ENCODE measurements at places on chromosomes 12 and 14.

DNA sequence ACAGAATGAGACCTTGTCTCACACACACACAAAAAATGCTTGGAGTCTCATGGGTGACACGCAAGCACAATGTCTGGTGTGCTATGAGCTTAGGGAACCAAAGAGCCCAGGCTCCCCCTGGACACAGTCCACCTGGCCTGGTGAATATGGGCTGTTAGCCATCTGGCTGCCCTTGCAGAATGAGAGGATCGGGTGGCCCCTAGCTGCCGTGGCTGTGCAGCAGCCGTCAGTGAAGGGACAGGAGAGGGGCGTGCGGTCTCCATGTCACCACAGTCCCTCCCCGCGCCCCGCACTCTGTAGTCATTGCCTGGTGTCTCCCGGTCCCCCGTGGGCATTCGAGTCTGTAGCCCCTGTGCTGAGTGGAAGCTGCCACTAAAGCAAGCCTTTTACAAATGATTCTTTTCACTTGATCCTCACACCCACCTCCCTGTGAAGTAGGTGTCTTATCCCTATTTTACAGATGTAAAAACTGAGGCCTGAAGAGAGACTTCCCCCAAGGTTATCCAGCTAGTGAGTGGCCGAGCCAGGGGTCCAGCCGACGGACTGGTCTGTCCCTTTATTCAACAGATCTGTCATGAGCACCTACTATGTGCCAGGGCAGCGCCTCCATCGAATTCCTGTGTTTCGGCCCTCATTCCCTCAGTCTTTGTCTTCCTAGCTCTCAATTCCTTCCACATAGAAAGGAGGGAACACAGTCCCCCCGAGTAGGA is 18.8 kb downstream of the MVK start:
- no peak for DNase-seq

GRCh38 chr12:22974865-22975264 is 349.9 kb downstream of the ETNK1 start:
- no peak for DNase-seq

GRCh38 chr12:122003651-122004611 is 17.8 kb upstream of the BCL7A start:
- DNase-seq = no peak

- DNase-seq = no peak
Observed at GRCh38 chr14:68193970-68194681, 374.5 kb downstream of the RAD51B start.

DNA sequence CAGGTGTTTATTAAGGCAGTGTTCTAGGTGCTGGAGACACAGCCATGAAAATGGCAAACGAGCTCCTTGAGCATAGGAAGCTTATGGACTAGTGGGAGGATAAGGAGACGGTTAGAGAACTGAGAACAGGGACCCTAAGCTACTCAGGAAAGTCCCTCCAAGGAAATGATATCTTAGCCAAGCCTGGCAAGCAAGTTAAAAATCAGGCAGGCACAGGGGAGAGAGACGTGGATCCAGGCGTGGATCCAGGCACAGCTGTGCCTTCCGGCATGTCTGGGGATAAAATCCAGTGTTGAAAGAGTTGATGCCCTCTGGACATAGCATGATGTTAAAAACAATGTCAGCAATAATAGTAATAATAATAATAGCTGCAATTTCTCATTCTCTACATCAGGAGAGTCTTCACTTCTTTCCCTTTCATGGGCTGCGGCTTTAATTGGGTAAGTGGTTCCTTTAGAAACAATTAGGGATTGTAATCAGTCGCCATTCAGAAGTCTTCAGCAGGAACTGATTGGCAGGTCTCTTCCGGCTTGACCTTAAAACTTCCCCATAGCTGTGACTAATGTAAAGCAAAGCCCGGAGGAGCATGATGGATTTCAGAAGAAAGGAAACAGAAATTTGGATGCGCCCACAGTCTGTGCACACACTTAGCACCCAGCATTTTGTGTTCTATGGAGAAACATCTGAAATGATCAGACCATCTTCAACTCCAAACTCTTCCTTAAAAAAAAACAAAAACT is 230.2 kb downstream of the SLC41A2 start:
- DNase-seq = no peak

DNA sequence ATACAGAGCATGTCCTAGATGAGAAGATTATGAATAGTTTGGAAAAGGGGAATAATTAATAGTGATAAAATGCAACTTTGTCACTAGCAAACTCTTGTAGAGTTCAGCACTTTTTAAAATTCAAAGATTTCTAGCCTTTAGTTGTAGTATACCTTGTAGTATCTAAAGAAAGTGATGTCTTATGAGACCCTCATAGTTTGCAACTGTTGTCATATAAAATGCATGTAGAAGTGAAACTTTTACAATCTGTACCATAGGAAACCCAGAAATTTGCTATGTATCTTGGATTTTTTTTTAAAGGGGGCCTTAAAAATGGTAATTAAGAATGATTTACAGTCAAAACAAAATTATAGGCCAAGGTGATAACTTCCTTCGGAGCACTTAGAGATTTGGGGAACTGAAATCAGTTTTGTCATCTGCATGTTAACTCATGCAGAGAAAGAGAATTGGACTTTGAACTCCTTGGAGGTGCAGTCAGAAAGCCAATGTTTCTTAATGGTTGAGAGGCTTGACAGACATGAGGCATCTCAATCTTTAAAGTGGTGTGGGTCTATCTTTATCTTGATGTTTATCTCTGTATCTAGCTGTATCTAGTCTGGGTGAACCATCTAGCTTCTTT is 1.3 kb downstream of the LRRK2 start:
- no peak for DNase-seq

DNA sequence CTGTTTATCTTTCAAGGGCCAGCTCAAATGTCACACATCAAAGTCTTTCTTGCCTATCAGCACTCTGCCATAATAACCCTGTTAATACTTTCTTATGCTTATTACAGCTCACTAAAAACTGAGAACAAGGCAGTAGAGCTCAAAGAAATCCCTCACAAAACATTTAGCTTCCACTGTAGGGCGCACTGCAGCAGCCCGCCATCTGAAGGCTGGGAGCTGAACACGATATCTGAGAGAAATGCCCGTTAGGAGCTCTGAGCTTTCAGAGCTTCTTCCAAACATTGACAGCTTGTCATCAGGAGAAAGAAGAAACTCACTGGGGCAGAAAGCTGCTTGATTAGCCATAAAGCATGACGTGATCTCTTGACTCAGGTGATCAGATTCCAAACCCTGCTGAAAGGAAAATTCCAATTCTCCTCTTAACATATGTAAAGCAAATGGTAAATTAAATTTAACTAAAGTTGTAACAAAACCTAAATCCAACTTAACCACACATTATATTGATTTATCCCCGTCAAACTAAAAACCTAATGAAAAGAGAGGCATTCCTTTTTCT is 175.7 kb downstream of the C12orf50 start:
- DNase-seq = no peak

- no peak for DNase-seq
Observed at GRCh38 chr12:58314610-58315009, 373.2 kb downstream of the ATP23 start.

DNA sequence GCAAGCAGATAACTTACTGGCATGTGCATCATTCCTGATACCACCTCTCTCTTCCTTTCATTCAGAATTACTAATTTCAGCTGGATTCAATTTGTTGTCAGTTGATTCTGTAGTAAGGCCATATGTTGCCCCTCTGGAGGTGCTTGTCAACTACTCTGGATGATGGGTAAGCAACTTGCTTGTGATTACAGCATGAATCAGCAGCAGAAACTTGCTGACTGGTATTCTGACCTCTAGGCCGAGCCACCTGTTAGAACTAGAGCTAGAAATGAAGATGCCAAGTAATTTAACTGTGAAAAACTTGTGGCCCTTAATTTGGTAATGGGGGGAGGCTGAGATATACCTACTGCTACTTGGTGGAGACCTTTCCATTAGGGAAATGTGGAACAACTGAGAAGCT is 5.1 kb downstream of the RNF10 start:
- no peak for DNase-seq

DNA sequence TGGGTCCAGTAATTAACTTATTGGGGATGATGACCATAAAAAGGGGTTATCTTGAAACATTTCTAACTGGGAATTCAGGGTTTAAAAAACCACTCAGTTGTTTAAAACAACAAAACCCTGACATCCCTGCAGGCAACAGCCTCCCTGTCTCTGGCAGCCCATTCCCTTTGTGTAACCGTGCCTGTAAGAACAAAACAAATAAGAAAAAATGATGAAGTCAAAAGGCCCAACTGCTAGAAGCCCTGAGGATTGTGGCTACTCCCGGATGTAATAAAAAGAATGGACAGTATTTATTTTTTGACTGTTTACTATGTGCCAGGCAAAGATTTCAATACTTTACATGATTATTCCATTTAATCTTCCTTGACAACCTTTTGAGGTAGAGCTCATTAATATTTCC is 75.3 kb downstream of the TMCC3 start:
- DNase-seq = no peak
